Aorta (tissue), 5 donors: ENCODE measurements at places on chromosomes 7 and 10.

DNA sequence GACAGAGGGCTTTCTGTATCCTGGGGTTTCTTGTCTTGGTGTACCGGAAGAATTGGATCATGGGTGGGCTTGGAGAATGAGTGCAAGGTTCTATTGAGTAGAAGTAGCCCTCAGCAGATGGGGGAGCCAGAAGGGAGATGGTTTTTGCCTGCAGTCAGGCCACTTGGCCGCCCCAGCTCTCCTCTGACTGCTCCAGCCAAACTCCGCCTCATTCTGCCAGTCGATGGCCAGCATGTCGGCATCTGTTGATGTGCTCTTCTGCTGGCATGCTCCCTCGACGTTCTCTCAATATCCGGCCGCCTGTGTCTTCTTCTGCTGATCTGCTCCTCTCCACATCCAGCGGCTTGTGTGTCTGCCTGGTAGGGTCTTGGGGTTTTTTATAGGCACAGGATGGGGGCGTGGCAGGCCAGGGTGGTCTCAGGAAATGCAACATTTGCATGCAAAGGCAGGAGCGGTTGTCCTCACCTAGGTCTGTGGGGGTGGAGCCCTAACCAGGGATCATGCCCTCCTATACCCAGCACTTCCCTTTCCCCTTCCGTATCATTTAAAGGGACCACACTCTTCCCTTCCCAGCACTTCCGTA is 40.2 kb upstream of the TNS3 start:
- no peak for DNase-seq

- DNase-seq: no peak
These were observed 552.3 kb downstream of the KCNMA1 start for GRCh38 chr10:77085344-77085743.

GRCh38 chr10:78602201-78602932 is 466.4 kb upstream of the ZMIZ1 start:
- DNase-seq: no peak

DNA sequence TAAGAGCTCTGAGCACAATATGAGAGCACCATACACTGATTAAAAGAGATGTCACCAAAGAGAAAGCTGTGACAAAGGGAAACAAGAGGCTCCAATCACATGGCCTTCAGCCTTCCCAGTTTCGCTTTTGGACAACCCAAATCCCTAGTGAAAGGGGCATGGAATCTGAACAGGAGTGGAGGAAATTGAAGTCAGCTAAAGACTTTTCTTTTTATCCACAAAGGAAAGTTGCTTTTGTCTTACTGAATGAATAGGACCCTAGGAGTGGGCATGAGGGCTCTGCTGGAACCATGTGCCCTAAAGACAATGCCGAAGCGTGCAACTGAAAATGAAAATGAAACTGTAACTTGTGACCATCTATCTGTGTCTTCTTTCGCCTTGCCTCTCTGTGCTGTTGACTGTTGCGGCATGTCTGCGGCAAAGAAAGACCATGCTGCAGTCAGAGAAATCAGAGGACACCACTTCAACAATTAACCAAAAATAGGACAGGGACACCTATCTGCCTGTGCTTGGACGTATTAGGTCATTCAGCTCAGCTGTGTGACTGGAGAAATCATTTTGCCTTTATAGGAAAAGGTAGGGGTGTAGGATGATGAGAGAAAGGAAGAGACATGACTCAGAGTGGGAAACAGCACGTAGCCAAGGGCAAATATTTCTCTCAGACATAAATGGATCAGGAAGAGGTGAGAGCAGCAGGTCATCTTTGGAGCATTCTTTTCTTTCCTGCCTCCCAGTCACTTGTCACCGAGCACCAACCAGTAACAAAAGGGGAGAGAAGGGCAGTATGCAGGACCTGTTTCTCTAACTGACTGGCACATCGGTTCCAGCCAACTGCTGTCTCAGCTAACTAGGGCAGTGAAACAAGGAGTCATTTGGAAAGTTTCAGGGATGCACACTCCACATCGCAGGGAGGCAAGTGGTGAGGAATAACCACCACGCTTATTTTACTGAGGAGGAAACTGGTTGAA is 12.3 kb downstream of the CAV2 start:
- DNase-seq: no peak

DNA sequence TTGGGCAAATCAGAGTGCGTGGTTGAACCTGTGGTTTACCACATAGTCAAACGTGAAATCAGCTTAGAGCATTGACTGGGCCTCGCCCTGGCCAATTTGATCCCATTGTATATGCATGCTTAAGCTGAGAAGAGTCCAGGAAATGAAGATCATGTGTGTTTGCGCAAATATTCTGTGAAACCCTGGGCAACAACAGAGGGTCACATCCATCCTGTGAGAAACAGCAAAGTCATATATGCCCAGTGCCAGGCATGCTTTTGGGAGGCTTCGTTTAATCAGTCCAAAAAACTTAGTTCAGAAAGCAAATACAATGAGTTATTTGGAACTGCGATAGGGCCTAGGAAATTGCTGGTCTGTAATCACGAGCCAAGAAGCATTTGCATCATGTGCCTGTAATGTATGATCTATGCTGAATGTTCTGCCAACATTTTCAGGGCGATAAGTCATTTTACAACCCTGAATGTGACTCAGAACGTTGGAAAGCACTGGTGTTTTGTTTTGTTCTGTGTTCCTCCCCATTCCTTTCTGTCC is 412.1 kb upstream of the CELF2 start:
- no peak for DNase-seq

DNA sequence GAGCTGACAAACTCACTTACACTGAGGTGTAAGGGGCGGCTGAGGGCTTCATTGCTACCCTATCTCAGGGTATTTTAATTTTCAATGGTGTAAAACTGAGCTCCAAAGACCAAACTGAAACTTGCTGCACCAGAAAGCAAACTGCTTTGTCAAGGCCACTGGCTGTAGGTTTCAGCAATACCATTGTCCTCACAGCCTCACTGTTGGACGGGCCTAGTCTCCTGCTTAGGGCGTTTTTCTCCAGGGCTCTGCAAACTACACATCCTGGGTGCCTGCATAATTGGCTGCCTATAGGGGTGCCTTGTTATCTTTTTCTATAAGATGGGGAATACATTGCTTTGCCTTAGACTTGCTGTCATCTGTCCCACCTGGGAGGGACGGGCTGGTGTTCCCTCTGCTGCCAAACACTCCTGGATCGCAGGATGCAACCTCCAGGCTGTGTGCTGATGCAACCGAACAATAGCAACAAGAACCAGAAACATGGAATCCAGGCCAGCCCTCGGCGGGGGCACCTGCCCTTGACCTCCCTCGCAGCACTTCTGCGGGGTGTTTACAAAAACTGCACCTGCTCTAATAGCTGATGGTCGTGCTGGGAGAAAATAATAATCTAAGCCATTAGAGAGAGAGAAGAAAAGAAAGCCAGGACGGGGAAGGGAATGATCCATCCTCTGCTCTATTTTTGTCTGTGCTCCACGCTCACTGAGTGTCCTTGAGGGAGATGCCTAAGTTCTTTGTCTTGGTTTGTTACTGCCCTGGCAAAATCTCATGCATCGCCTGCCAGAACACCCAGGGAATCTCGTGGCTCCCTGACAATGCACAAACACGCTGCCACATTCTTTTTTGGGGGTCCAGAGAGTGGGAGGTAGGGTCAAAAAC is 104.5 kb downstream of the GALNT17 start:
- DNase-seq: no peak

- DNase-seq: no peak
These were observed 120.0 kb downstream of the LYZL1 start for GRCh38 chr10:29408847-29409240.

- DNase-seq: no peak
These were observed 65.7 kb upstream of the STRIP2 start for GRCh38 chr7:129368389-129368986.

GRCh38 chr7:28806841-28807240 is 151.3 kb downstream of the TRIL start:
- DNase-seq: no peak

GRCh38 chr7:90850471-90850870 is 254.3 kb downstream of the CDK14 start:
- DNase-seq: no peak

GRCh38 chr7:28858206-28858605 is 99.9 kb downstream of the TRIL start:
- no peak for DNase-seq

- DNase-seq: no peak
These were observed 9.8 kb downstream of the ALOX5 start for GRCh38 chr10:45383682-45384330.

DNA sequence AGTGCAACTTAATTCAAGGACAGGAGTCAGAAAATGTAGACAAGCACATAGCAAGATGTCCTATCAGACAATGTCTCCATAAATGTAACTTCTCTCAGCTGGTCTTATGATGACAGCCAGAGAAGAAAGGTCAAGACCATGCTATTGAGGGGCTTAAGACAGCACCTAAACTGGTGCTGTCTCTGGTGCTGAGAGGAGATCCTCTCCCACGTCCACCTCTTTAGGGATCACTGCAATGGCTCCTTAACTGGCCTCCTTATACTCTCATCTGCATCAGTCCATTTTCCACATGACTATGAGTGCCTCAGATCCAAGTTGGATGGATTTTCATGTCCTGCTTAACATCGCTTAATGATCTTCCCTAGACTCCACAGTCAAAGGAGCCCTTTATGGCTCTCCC is 210.6 kb downstream of the ARL4A start:
- no peak for DNase-seq

GRCh38 chr10:44427037-44427436 is 42.1 kb upstream of the CXCL12 start:
- DNase-seq: no peak

DNA sequence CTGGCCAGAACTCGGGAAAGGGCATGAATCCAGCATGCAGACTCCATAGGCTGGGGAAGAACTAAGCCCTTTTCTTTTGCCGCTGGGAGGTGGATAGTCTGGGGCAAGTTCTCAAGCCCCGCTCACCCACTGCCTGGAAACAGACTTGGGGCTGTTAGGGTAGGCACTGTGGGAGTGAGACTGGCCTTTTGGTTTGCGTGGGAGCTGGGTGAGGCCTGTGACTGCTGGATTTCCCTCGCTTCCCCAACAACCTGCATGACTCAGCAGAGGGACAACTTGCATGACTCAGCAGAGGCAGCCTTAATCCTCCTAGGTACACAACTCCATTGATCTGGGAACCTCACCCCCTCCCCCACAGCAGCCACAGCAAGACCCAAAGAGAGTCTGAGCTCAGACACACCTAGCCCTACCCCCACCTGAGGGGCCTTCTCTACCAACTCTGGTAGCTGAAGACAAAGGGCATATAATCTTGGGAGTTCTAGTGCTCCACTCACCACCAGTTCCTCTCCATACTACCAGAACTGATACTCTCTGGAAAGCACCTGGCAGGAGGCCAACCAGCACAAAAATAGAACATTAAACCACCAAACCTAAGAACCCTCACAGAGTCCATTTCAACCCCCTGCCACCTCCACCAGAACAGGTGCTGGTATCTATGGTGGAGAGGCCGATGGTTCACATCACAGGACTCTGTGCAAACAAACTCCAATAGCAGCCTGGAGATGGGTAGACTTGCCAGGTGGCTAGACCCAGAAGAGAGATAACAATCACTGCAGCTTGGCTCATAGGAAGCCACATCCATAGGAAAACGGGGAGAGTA is 81.4 kb upstream of the LAMB4 start:
- no peak for DNase-seq

DNA sequence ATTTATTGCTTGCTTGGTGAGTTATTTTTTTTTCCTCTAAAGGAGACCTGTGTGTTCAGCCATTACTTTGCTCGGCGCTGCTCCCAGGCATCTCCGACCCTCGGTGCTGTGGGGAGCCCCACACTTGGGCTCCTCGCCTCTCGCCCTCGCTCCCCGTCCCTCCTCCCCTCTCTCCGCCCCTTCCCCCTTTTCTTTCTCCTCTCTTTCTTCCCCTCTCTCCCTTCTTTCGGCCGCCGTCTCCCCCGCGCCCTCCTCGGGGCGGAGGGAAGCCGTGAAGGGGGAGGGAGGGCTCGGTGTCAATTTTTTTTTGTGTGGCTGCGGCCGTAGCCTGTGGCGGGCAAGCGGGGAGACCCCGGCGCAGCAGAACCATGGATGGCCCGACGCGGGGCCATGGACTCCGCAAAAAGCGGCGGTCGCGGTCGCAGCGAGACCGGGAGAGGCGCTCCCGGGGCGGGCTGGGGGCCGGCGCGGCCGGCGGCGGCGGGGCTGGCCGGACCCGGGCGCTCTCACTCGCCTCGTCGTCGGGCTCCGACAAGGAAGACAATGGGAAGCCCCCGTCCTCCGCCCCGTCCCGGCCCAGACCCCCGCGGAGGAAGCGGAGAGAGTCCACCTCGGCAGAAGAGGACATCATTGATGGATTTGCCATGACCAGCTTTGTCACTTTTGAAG is 1.1 kb downstream of the AUTS2 start:
- DNase-seq: no peak

- DNase-seq: no peak
These were observed 1.7 kb downstream of the HYCC1 start for GRCh38 chr7:23012186-23012585.

DNA sequence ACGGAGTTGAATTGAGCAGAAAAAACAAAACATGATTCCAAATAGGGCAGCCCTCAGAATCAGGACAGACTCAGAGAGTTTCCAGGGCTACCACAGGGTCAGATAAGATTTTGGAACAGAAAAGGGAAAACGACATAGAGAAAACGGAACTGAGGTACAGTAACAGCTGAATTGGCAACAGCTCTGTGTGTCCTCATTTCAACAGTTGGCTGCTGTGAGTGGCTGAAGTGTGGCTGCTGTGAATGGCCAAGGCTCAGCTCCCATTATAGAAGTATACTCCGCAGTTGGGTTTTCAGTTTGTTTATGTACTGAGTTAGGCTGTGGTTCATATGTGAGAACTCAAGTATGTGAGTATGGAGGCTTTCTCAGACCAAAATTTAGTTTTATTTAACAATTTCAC is 32.0 kb downstream of the ANTXRL start:
- DNase-seq: no peak

- no peak for DNase-seq
These were observed 21.6 kb upstream of the ZNF37A start for GRCh38 chr10:38072552-38072951.

GRCh38 chr7:141550386-141551093 is 670 bp upstream of the AGK start:
- no peak for DNase-seq

DNA sequence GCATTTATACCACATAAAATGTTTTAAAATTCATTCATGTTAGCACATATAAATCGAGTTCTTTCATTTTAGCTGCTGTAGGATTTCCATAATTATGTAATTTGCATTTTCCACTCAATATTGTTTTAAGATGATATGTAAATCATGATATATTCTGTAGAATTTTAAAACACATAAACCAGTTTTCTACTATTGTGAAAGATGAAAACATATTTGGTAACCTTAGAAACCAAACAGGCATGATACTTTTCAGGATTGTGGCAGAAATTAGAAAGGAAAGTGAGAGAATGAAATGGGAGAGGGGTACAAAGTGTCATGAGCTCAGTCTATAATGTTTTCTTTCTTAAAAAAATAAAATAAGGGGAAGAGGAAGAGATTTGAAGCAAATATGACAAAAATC is 269.3 kb downstream of the PPP1R3A start:
- no peak for DNase-seq
